ENCODE measurements at places on chromosomes 1 and 21.
A peak's percentile ranks its signal among the peaks of the same experiment; 100 is the strongest.

GRCh38 chr1:76668046-76668445, 199.2 kb upstream of the ST6GALNAC5 start:
- DNase-seq, result peak; percentile 26

GRCh38 chr1:163928651-163929050, 606.9 kb downstream of the NUF2 start:
- DNase-seq, result no peak

- no peak for DNase-seq
These were observed 11.7 kb upstream of the IGSF3 start for GRCh38 chr1:116679091-116679827.

DNA sequence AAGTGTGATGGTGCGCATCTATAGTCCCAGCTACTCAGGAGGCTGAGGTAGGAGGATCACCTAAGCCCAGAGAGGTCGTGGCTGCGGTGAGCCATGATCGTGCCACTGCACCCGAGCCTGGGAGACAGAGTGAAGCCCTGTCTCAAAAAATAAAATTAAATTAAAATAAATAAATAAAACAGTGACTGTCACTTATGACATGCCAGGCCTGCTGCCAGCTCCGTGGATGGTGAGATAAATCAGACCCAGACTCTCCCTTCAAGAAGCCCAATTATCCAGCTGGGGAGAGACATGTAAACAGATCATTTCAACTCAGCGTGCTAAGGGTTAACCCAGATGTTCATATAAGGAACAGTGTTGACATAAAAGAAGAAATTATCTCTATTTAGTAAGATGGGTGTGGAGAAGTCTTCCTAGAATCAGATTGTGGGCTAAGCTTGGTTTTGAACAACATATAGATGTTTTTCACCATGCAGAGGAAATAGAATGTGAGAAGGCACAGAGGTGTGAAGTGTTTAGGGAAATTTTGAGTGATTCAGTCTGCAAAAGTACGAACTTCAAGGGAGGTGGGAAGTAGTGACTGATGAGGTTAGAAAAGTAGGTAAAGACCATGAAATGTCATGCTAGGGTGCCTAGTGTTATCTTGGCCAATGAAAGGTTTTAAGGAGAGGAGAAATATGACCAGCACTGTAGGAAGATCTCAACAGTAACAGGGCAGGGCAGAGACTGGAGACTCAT, 18.3 kb downstream of the YARS1 start:
- peak; percentile 40 for DNase-seq

DNA sequence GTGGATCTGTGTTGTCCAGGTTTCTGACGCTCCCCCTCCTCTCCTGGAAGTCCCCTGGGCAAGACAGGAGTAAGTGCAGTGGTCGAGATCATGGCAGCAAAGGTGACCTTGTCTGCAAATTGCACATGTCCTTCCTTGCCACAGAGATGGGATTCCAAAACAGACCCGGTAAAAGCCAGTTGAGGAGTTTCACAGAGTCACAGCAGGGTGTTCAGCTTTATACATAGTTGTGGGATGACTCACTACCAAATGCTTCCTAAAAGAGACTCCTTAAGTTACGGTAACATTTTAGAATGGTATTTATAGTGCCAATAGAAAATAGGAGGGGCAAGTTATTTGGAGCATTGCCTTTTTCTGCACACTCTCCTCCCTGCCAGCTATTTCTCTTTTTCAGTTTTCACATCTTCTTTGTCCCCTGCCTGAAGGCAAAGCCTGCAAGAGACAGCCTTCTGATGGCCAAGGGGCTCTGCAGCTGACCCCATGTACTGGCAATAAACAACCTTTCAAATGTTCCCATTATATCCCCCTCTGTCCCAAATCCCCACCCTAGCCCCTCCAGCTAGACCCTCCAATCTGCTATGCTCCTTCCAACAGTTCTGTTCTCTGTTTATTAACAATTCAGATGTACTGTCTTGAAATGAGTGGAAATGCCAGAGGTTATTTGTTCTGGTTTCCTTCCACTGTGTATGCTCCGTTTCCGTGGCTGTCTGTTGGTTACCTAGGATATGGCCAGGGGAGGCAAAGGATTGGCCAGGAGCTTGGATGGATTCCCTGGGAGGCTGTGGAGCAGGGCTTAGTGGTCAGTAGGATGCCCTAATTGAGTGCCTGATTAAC, 115.0 kb downstream of the TGFB2 start:
- DNase-seq, result peak; percentile 70

DNA sequence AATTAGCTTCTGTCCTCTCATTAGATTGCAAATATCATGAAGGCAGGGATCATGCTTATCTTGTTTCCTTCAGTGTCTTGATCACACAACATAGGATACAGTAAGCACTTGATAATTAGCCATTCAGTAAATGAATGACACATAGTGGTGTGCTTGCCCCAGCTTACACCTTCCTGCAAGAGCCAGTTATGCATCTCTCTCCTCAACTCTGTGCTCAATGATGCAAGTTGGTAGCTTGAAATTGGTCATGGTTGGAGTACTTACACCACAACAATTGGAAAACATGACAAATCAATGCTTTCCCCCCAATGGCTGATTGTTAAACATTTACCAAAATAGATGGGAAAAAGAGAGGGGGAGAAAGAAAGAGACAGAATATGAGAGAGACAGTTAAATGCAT, 129.2 kb downstream of the NUF2 start:
- peak; percentile 7 for DNase-seq

GRCh38 chr1:143665606-143666005, 306.2 kb downstream of the FAM72C start:
- no peak for DNase-seq

DNA sequence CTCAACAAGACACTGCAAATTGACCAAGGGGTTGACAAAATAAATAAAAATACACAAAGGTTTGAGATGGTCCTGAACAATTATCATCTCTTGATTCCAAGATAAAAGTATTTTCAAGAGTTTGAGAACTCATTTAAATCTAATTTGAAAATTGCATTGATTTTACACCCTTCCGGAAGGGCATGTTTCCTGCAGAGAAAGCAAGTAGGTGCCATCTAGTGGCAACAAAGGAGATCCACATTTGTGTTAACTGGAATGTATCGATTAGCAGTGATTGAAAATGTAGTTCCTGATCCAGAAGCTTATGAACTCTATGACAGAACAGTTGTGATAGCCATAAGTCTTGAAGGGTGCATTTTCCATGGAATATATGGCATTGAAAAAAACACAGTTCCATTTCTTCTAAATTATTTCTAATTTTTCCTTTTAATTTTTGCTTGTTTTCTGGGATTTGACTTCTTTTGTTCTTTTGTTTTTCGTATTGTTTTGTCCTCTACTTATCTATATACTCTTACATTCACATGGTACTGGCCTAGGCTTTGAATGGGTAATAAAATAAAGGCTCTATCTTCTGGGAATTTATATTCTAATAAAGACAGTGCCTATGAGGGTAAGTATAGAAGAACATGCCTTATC, 143.7 kb downstream of the DNM3 start:
- peak; percentile 34 for DNase-seq

DNA sequence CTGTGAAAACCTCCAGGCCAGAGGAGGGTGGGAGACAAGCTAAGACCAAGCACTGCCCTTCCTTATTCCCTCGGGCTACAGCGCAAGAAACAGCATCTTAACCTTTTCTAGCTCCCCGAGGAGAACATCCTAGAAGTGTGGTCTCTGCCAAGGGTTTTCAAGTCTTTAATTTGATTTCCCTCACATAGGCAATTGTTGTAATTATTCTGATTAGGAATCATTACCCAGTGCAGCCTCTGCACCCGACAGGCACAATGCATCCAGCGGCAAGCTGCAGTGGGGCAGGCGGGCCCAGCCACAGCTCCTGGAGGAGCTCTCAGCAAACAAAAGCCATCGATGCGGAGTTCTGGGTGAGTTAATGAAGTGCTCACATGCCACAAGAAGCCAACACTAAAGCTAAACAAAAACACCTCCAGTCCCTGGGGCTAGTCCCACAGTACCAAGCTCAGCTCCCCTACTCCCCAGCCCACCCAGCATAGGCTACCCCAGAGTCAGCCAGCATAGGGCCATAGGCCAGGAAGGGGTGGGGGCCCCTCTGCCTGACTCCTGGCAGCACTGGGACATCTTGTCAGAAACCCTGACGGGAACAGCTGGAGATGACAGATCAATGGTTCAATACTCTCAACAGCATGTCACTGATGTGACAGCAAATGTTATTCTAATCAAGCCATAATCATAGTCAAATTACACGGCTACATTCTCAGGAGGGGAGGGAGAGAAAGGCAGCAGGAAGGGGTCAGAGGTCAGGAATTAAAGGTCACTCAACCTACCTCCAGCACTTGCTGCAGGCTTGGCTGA, 42.5 kb downstream of the ERI3 start:
- DNase-seq, result no peak

DNA sequence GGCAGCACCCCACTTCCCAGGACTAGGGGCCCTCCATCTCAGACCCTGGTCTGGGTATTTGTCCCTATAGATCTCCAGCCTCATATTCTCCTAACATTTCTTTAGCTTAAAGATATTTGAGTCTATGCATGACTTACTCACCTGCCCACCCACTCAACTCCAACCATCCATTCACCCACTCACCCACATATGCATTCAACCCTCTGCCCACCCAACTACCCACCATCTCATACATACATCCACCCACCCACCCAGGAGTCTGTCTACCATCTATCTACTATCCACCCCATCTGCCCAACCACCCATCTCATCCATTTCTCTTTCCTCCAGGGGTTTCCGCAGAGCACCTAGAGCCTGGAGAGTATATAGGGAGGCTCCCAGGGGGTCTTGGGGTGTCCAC, 42.7 kb downstream of the FAAH start:
- DNase-seq, result no peak

DNA sequence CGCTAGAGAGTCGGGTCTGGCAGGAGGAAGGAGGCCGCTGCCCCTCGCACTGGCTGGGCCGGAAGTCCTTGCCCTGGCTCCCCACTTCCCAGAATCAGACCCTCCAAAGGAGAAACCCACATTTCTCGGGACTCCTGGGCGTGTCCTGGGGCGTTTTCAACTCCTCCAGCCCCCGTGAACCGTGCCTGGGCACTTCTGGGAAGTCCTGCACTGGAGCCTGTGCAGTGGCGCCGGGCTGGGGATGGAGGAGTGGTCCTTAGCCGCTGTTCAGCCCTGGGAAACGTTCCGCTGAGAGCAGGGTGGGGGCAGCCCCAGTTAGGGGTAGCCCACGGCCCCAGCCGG, 3.0 kb downstream of the IGSF21 start:
- no peak for DNase-seq

DNA sequence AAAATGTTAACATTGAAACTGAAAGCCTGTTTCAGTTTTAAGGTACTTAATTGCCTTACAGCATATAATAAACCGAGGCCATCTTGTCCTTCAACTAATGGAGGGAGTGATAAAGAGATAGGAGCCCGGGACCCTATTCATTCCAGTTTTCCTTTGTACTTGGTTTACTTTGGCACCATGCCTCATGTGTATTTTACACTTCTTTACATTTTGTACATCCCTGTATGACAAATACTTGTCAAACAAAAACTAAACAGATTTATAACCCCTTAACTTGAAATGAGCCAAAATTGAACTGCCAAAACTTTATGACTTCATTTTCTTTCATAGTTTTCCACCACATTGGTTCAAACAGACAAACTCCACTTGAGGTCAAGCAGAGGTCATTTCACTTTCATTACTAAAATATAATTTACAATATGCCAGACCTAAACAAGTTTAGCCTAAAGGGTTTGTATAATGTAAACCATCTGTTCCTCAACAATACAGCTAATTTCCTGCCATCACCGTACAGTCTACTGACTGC, 30.9 kb upstream of the UBE2U start:
- DNase-seq, result no peak

- no peak for DNase-seq
These were observed 687 bp downstream of the TGFBR3 start for GRCh38 chr1:91885213-91885715.

DNA sequence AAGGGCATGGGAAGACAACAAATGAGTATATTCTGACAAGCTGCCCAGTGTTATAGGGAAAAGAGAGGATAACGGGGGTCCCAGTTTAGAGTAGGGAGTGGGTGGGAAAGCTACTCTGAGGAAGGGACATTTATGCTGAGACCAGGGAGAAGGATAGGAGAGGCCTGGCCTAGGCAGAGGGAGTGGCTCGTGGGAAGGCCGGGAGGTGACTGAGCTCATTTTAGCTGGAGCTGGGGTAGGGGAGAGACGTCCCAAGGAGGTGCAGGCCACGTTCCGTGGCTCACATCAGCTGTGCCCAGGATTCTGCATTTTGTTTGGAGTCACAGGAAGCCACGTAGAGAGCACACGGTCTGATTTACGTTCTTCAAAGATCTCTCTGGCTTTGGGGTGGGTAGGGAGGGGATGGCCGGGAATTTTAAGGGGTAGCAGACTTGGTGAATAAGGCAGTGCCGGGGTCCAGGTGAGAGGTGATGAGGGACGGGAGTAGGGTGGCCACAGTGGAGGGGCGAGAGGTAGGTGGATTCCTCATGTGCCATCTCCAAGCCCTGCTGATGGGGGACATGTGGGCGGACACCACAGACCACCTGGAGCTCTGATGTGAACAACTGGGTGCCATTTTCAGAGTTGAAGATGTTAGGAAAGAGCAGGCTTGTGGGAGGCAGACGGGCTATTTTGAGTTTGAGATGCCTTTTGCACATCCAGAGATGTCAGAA, 4.7 kb downstream of the TINAGL1 start:
- no peak for DNase-seq

DNA sequence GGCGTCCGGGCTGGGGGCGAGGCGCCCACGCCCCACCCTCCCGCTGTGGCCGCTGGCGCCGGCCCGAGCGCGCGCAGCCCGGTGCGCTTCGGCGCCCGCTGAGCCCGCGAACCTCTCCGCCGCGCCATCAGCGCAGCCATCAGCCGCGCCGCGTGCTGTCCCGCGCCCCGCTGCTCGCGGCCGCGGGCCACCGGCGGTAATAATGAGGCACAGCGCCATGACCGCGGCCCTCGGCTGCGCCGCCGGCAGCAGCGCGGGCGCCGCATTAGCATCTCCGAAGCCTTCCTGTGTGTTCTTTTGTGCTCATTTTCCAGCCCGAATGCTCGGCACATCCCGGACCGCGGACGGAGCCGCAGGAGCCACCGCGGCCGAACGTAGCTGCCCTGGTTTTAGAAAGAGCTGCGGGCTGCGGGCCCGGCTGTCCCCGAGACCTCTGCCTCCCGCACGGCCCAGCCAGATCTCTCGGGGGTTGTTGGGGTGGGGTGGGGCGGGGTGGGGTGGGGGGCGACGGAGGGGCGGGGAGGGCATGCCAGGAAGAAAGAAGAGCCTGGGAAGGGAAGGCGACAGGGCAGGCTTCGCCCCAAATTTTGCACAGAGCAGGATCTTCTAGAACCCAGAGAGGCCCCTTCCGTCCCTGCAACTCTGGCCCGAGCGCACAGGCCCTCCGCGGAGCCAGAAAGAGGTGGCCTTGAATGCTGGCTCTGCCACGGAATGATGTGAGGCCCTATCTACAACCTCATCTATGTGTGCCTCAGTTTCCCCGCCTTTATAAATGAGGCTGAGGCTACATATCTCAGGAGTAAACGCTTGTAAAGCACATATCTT, 55.3 kb downstream of the RRAGC start:
- DNase-seq, result no peak
